ENCODE measurements at places on chromosomes 12 and 14.

DNA sequence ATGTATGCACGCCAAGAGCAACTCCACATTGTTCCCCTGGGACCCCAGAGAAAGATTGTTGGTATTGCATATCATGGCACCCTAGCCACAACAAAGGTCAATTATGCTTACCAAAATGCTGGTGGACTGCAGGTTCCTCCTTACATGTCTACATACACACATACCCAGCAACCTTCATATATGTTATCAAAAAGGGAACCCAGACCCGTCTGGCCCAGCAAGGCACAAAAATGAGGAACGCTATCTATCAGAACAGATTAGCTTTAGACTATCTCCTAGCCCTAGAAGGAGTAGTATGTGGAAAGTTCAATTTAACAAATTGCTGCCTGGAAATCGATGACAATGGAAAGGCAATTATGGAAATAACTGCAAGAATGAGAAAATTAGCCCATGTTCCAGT lies 61.5 kb downstream of the DHRS2 start:
- DNase-seq, result no peak

GRCh38 chr14:52082903-52083302 lies 14.0 kb upstream of the NID2 start:
- no peak for DNase-seq

DNA sequence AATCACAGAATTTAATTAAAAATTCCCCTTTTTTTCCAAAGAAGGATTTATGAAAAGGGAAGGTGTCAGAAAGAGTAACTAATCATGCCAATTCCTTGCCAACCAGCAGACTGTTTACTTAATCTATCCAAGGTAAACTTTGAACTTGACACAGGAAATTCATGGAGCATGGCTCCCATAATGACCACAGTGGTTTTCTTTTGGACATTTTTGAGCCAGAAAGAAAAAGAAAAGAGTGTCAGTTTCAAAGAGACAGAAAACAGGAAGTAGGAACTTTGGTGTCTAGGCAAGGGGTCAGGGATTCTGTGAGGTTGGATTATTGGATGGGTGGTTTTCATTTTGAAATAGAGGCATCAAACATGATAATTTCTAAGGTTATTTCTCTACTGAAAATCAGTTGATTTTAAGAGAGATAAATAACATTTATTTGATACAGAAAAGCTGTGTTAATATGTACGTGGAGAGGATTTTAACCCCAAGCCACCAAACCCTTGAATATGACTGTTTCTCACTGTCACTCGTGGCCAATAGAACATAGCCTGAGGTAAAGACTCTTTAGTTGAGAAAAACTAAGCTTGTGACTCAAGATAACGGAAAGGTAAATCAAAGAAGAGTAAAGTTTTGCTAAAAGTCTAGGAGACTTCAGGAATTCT lies 196.1 kb downstream of the TTC6 start:
- no peak for DNase-seq

DNA sequence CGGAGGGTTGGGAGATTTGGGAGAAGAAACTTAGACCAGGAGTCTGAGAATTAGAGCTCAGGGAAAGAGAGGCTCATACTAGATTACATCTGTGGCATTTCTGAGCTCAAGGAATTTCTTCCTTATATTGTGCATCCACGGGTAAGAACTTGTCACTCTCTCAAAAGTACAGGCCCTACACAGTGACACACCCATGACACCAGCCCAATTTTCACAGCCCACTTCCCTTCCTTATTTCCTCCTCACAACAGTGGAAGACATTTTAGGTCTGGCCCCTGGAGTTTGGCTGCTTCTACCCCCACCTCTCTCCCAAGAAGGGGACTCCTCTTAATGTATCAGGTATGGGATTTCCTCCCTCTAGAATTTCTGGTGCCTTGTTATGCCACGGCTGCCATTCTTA lies 9.2 kb upstream of the ZNF385A start:
- DNase-seq, result no peak

GRCh38 chr12:45720069-45720468 lies 9.4 kb upstream of the ARID2 start:
- no peak for DNase-seq

DNA sequence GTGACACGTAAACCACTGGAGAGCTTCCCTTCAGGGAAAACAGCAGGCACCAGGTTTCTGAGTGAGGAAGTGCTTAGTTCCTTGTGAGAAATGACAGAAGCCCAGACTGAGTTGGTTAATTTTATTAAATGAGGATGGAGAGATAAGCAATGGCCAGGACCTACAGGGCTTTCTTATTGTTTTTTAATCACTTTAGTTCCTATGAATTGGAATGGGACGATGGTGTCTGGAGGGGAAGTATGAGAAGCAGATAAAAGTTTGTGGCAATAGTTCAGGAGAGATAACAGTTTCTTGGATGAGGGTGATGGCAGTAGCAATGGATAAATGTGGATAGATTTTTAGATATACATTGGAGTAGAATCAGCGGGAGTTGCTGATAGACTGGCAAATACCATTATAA lies 86.5 kb upstream of the PTPRR start:
- no peak for DNase-seq

- no peak for DNase-seq
These were observed 3.4 kb downstream of the TMEM30B start for GRCh38 chr14:61277784-61278183.

DNA sequence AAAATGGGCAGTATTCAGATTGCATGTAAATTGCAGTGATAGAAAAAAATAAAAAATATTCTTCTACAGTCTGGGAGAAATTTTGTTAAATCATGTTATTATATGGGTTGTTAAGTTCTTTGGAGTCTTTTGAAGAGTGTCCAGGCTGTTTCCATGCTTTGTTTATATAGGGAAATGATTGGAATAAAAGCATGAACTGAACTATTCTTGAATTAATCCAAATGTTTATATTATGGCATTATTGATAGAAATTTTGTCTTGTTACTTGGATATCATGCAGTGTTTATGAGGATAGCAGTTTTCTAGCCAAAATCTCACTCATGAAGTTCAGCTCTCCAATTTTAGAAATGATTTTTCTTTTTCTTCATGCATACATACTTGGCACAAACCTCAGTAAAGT lies 108.2 kb upstream of the NAV3 start:
- DNase-seq, result no peak

GRCh38 chr12:106758349-106759110 lies 16.0 kb upstream of the RIC8B start:
- DNase-seq, result no peak

- no peak for DNase-seq
These were observed 717.5 kb downstream of the RERGL start for GRCh38 chr12:17372508-17372907.

DNA sequence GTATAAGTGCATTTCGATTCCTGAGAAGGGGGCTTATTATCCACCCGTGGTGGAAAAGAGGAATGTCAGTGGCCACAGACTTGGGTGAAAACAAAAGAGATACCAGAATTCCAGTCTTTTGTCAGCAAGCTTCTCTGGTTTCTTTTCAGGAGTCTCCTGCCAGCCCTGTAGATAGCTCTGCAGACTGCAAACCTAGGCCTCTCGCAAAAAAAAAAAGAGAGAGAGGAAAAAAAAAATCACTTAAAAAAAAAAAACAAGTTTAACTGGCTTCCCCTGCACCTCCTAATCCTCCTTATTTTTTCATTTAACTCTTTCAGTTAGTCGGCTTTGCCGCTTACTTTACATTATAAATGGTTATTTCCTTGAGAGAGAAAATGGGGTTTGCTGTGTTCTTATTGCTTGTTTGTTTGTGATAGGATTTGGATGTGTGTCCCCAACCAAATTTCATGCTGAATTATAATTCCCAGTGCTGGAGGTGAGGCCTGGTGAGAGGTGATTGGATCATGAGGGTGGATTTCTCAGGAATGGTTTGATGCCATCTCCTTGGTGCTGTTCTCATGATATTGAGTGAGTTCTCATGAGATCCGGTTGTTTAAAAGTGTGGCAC lies 170.0 kb downstream of the BCL11B start:
- DNase-seq, result no peak

- DNase-seq, result no peak
These were observed 452.9 kb downstream of the CCER1 start for GRCh38 chr12:90502070-90502469.

- DNase-seq, result no peak
These were observed 619.8 kb upstream of the TBX3 start for GRCh38 chr12:115303723-115304309.
